ENCODE measurements at places on chromosomes 7 and 10.

DNA sequence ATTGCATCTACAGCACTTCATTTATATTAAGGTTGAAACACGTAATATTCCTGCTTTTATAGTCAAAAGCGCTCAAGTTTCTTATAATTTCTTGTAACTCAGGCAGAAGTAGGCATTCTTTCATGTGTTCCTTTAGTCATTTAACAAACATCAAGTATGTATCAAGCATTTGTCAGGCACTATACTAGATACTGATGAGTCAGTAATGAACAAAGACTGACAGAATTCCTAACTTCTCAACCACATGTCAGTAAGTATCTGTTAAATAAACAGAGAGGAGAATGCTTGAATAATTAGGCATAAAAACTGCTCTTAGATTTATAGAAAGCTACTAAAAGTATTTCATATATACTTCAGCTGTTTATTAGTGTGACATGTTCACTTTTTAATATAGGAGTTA, 9.9 kb downstream of the CRPPA start:
- no peak for DNase-seq

GRCh38 chr10:5648494-5649457, 17.6 kb downstream of the ASB13 start:
- no peak for DNase-seq

- no peak for DNase-seq
Measured at GRCh38 chr10:62049624-62050345, 148.3 kb downstream of the ARID5B start.

DNA sequence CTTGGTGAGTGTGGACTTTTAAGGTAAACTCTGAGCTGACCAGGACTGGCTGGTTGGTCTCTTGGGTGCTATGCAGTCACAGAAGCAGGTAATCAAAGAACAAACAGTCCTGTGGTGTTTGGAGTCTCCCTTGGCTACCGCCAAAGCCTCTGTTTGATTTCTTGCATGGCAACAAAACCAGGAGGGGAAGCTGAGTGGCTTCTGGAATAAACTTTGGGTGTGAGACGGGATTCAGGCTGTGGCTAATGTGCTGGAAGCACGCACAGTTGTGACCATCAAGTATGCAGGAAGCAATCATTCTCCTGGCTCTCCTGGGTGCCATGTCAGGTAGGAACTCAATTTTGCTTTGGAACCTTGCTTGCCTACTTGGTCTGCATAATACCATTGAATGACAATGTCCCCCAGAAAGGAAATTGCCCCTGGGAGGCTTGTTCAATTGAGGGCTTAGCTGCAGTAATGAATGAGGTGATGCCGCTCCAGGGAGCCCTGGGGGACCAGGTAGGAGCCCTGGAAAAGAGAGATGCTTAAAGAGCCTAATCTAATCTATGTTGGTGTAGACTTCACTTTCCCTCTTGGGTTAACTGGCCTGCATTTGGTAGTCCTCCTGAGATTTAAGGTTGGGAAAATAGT, at the start of gene CDHR3:
Gene CDHR3, plus strand, starts transcription at position 227 of the 630 bp plus-strand sequence. Its CDS starts 55 bp downstream, at position 282.
- no peak for DNase-seq

GRCh38 chr10:86976362-86977056, 8.2 kb downstream of the ADIRF start:
- no peak for DNase-seq

DNA sequence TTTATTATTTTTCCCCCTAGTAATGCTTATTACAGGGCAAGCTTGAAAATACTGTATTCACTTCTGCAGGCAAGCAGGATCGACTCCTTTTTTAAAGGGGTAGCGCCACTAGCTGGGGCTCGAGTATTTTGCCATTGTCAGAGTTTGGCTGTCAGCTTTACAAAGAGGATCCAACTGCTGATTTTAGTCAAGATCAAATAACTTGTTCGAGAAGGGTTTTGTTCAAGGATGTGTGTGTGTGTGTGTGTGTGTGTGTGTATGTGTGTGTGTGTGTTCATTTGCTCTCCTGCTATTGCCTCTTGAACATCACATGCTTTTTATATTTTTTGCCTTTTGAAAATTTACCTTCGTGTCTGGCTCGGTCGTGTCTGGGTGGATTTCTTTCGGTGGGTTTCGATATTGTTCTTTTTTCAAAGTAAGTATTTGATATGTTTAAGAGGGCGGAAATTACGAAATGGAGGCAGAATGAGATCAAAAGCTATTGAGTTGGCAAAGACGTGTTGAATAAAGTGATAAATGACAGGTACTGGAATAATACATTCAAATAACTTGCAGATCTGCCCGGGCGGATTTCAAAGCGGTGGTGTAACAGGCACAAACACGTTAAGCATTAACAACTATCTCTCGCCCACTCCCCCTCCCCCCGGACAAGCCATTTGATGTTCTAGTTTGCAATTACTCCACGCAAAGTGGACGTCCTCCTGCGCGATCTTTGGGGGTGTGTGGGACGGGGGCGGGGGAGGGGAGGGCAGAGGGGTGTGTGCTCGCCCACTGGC, 1.1 kb downstream of the ARID5B start:
- no peak for DNase-seq

- no peak for DNase-seq
Measured at GRCh38 chr7:155710031-155710430, 65.6 kb downstream of the RBM33 start.

DNA sequence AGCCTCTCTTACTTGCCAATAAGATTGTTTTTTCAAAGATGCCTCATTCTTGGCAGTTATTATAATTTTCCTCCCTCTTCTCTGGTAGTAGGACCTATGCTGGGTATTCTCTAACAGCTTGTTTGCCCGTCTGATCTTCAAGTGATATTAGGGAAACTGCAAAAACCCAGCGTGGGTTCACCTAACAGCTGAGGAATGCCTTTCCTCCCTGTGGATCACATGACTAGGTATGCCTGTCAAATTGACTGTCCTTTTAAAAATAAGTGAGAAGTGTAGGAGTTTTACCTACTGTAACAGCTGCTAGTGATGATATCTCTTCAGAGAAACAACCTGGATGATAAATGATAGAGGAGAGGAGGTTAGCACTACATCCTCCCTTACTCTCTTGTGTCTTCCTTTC, 22.0 kb downstream of the HECTD2 start:
- no peak for DNase-seq

Measured in non-pigmented ciliary epithelial cell (primary cell).